ENCODE measurements at places on chromosomes 3 and 15.

GRCh38 chr3:127629467-127630403, 750 bp downstream of the PODXL2 start:
- DNase-seq, result no peak

DNA sequence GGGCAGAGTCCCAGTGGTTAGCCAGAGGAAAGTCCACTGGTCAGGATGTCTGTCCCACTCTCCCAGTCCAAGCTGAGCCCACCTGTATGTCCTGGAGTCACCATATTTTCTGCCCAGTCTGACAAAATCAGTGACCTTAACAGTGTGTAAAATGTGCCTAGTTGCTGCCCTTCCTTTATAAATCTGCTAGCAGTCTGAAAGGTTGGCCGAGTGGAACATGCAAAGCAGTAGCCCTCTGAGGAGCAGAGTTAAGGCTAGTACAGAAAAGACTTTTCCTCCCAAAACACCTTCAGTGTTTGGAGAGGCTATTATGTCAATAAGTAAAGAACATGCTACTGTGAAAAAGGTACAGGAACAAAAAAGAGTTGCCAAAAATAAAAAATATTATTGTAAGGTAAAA, 15.3 kb downstream of the TTC21A start:
- DNase-seq, result no peak

GRCh38 chr3:187985647-187986046, 168.3 kb upstream of the LPP start:
- DNase-seq, result no peak

GRCh38 chr3:28598165-28598564, 249.5 kb upstream of the AZI2 start:
- no peak for DNase-seq

GRCh38 chr3:139988472-139989156, 53.6 kb downstream of the CLSTN2 start:
- DNase-seq, result no peak

GRCh38 chr3:177307391-177307790, 110.1 kb upstream of the TBL1XR1 start:
- no peak for DNase-seq

GRCh38 chr3:36477655-36478054, 97.4 kb downstream of the STAC start:
- DNase-seq, result peak; percentile 82

- no peak for DNase-seq
Observed at GRCh38 chr3:64270866-64271260, 45.6 kb upstream of the PRICKLE2 start.

- no peak for DNase-seq
Observed at GRCh38 chr15:79009379-79009778, 64.5 kb upstream of the CTSH start.

DNA sequence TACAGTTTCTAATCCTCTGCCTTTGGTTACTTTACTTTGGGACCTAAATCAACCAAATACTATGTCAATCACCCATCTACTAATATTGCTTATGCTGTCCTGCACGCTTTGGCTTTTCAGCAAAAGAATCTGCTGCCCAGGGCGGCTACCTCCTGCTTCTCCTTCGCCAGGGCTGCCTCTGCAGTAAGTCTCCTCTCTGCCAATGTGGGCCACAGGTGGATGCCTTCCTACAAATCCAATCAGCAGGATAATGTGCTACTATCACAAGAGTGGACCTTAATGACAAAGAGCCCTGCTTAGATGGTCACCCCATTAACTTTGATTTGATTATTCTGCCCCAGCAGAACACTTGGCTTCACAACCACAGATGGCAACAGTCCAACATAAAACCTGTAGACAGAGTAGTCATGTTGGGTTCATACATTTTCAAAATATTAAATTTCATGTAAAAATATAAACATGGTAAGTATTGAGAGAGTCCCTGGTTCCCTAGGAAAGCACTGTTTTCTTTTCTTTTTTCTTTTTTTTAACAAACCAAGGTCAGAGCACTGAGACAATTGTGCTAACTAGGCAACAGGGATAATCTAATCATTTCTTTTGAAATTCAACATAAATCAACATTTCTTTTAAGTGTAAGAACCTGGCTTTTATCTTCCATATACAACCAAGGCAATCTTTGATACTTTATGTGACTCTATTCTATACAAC, 298.3 kb downstream of the ZBTB20 start:
- DNase-seq, result no peak

- DNase-seq, result peak; percentile 39
Observed at GRCh38 chr3:171974986-171975837, 64.2 kb upstream of the FNDC3B start.

- peak; percentile 6 for DNase-seq
Observed at GRCh38 chr3:115111632-115112031, 35.5 kb downstream of the ZBTB20 start.

DNA sequence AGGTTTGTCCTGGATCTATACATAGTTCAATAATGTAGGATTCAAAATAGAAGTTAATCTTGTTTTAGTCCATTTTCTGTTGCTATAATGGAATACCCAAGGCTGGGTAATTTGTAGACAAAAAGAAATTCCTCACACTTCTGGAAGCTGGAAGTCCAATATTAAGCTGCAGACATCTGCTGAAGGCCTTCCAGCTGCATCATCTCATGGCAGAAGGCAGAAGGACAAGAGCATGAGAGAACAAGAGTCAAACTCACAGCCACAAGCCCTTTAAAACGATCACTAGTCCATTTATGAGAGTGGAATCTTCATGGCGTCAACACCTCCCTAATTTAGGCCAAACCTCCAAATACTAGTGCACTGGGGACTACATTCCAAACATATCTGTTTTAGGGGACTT, 669.3 kb downstream of the ROBO2 start:
- DNase-seq, result no peak

DNA sequence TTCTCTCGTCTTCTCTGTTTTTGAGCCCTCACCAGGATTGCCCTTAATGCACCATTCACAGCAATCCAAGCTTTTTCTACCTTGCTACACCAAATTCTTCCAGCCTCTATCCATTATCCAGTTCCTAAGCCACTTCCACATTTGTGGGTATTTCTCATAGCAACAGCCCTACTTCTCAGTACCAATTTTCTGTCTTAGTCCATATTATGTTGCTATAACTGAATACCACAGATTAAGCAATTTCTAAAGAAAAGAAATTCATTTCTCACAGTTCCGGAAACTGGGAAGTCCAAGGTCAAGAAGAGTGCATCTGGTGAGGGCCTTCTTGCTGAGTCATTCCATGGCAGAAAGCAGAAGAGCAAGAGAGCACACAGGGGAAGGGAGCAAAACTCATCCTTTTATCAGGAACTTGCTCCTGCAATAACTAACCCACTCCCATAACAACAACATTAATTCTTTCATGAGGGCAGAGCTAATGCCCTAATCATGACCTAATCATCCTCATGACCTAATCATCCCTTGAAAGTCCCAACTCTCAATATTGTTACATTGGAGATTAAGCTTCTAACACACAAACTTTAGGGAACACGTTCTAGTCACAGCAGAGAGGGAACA, 9.7 kb upstream of the EIF1B start:
- peak; percentile 33 for DNase-seq

- no peak for DNase-seq
Observed at GRCh38 chr3:59654480-59655417, 604.9 kb upstream of the CFAP20DC start.

All from GM03348 (cell line).